ENCODE measurements at places on chromosomes 2 and 18. TPM values are rescaled to one million over a fixed set of nuclear protein-coding genes. Genes with fewer than 3 reads are reported as not detected.

DNA sequence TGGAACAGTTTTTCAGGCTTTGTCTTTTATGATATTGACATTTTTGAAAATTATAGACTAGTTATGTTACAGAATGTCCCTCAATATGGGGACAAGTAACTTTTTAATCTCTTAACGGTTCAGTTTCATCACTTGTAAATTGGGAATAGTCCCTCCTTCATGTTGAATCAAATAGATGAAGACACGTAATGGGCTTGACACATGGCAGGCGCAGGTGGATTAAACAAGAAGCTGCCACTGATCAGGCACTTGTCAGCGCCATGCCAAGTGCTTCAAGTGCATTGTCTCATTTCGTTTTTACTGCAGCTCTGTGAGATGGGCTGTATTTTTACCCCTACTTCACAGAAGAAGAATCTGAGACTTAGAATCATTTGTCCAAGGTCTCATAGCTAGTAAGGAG lies 9.5 kb upstream of the SMAD4 start:
- H3K27ac ChIP-seq: no peak overlapping the region
- H3K27me3 ChIP-seq: no peaks in the 10 kb centered on the region
- H3K36me3 ChIP-seq: peaks cover 14% of the 10 kb centered on the region
- H3K4me3 ChIP-seq: no peak overlapping the region

GRCh38 chr2:9693196-9693491 lies 62.3 kb upstream of the YWHAQ start:
- peaks cover 9% of the 10 kb centered on the region for H3K27me3 ChIP-seq
- peaks cover 12% of the 10 kb centered on the region for H3K4me1 ChIP-seq
- DNase-seq: no peak
- H3K36me3 ChIP-seq: no peaks in the 10 kb centered on the region
- no peak overlapping the region for H3K4me3 ChIP-seq

DNA sequence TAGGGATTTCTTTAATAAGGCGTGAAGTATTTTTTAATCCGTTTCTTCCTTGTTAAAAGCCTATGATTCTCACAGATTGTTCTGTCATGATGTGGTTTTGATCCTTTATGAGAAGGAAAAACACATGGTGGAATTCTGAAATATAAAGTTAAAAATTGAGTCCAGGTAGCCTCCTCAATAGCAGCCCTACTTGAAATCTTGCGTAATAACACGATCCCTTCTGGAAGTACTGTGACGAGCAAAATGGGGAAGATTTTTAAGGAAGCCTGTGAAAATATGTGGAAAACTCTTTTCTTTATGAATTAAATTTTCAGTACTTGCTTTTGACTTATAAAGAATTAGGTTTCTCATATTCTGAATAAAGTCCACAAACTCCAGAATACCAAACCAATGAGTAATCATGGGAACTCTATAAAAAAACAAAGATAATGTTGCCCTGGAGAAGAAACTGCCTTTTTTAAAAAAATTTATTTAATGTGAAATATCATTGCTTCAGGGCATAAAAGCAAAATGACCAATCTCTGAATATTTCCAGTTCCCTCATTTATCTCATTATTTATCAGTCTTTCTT lies 476.4 kb upstream of the ZEB2 start:
- H3K27me3 ChIP-seq: peaks cover under 1% of the 10 kb centered on the region
- H3K27ac ChIP-seq: no peak overlapping the region
- H3K4me1 ChIP-seq: no peaks in the 10 kb centered on the region
- no peak overlapping the region for H3K4me3 ChIP-seq

DNA sequence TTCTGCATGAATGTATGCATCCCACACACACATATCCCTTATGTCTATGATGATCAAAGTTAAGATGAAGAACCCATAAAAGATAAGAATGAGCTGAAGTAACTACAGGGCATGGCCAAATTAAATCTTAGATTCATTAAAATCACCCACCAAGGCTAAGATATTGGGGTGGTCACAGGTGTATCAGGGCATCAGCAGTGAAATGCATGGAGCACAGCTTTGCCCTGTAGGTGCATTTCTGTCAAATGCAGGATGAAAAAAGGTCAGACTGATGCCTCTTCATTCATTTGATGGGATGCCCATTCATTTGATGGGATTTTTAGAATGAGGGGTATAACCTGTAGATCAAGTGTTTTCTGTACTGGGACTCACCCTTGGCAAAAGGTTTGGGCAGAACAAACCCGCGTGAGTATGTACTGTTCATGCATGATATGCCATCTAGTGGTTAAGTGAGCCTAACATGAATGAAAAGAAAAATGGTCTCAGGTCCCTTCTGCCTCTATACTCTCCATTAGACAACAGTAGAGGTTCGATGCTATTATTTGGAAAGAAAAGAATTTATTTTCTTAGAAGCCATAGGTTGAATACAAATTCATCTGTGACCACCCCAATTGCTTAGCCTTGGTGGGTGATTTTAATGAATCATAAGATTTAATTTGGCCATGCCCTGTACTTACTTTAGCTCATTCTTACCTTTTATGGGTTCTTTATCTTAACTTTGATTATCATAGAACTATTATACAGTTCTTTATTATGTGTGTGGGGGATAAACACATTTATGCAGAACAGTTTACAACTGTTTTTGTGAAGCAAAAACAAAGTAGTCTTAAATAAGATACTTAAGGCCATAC lies 43.2 kb upstream of the NOSTRIN start:
- H3K36me3 ChIP-seq: peaks cover 5% of the 10 kb centered on the region
- H3K27ac ChIP-seq: no peak overlapping the region
- peaks cover 11% of the 10 kb centered on the region for H3K4me1 ChIP-seq
- no peaks in the 10 kb centered on the region for H3K27me3 ChIP-seq
- no peak for DNase-seq

DNA sequence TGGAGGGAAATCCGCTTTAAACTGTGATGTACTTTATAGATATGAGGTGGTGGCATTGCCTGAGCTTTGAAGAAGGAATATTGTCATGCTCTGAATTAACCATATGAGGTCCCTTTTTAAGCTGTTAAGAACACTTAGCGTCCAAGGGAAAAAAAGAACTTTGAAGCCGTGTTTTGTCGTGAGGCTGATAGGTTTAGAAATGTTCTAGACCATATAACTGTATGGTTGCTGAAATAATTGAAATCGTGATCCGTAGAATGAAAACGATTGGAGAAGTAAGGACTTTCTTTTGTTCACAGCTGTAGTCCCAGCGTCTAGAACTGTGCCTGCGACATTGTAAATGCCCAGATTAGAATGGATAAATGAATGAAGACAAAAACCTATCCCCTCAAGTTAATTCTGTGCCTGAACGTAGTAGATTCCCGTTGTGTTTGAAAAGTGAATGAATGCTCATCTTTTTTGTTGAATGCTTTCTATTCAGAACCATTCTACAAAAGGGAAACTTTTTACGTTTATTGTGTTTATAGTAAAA lies 1.5 kb downstream of the SMCHD1 start:
- peaks cover 30% of the 10 kb centered on the region for H3K36me3 ChIP-seq
- H3K27ac ChIP-seq: peak overlapping the region; percentile 94
- no peak for DNase-seq
- H3K27me3 ChIP-seq: no peaks in the 10 kb centered on the region

DNA sequence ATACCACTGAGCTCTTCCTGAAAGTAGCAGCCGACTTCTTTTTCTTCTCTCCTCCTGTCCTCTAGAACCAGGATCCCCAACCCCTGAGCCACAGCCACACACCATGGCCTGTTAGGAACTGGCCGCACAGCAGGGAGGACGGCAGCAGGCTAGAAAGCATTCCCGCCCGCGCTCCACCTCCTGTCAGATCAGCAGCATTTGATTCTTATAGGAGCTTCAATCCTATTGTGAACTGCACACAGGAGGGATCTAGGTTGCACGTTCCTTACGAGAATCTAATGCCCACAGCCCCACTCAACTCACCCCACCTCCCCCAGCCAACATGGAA lies 179.1 kb upstream of the SH3BP4 start:
- H3K36me3 ChIP-seq: no peaks in the 10 kb centered on the region
- H3K4me1 ChIP-seq: peaks cover 7% of the 10 kb centered on the region
- H3K4me3 ChIP-seq: no peak overlapping the region
- H3K27ac ChIP-seq: no peak overlapping the region

DNA sequence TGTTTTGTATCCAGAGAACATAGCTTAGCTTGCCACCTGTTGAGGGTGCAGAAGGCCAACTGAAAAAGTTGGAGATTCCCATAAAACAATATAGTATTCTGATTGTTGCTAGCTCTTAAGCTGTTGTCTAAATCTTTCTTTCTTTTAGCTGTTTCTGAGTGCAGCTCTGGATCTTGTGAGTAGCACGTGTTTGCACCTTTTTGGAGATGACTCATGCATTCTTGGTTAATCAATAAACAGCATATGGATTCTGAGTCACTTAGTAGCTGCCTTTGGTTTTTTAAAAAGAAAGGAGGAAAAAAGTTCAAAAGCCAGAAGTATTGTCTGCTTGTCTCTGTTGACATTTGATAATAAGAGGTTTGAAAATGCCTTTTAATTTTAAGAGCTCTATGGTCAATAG lies 483.0 kb upstream of the FSIP2 start:
- H3K27me3 ChIP-seq: no peaks in the 10 kb centered on the region
- no peaks in the 10 kb centered on the region for H3K36me3 ChIP-seq
- H3K27ac ChIP-seq: no peak overlapping the region

DNA sequence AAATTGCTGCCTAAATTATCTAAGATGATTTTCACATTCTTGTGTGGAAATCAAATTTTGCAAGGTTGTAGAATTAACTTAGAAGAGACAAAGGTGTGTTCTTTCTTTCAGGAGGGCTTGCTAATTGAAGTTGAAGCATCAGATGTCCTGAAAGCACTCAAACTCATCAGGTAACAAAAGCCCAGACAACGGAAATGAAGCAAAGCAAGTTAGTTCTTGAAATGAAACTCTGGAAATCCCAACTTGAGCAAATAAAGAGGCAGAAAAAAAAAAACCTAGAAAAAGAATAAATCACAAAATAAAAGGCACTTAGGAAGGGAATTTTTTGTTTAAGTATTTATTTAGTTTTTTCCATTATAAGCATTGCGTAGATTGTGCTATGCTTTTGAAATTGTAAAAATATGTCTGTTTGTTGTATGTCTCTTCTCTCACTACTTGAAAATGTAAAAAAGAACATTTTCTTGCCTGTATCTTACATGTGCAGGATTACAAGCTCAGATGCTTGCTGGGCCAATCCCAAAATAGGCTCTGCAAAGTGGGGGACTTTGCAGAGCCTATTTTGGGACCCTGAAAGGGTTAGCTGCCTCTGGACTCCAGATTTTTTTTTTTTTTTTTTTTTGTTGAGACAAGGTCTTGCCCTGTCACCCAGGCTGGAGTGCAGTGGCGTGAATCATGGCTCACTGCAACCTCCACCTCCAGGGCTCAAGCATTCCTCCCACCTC lies 46.7 kb downstream of the FAM161A start:
- no peaks in the 10 kb centered on the region for H3K36me3 ChIP-seq
- DNase-seq: no peak
- no peak overlapping the region for H3K27ac ChIP-seq
- no peaks in the 10 kb centered on the region for H3K4me1 ChIP-seq

GRCh38 chr2:127064642-127065250 lies 42.2 kb downstream of the BIN1 start:
- no peaks in the 10 kb centered on the region for H3K27me3 ChIP-seq
- DNase-seq: no peak
- peaks cover 7% of the 10 kb centered on the region for H3K4me1 ChIP-seq
- peaks cover 14% of the 10 kb centered on the region for H3K36me3 ChIP-seq

DNA sequence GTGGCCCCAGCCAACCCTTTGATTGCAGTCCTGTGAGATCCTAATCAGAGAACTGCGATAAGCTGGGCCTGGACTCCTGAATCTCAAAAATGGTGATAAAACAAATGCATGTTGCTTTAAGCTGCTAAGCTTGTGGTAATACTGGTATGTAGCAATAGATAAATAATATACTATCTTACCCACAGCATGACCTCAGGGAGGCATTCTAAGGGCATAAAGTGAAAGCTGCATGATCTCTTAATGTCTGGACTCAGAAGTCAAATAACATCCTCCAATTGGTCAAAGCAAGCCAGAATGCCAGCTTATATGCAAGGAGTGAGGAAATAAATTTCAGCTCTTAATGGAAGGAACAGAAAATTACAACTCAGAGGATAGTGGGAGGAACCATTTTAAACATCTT lies 246.1 kb downstream of the FSIP2 start:
- no peak overlapping the region for H3K4me3 ChIP-seq
- H3K36me3 ChIP-seq: no peaks in the 10 kb centered on the region
- no peak for DNase-seq
- H3K4me1 ChIP-seq: no peaks in the 10 kb centered on the region

The FARP2 gene
- total RNA-seq: 18.3 TPM

The TXNL1 gene
- 50.6 TPM for total RNA-seq

The THSD7B gene
- total RNA-seq: not detected

The QPCT gene
- 1.1 TPM for total RNA-seq

The ARHGAP25 gene
- 109 TPM for total RNA-seq

The CGREF1 gene
- 1.6 TPM for total RNA-seq

The PROM2 gene
- total RNA-seq: 1.0 TPM

The BOK gene
- not detected for total RNA-seq

The CRYGC gene
- total RNA-seq: not detected

The MFSD2B gene
- total RNA-seq: not detected

The RNU2-63P gene
- 21.5 TPM for total RNA-seq

The EPB41L5 gene
- total RNA-seq: 6.7 TPM

Data from activated naive CD8-positive, alpha-beta T cell treated with anti-CD3 and anti-CD28 coated beads, Interleukin-2, amount 10 ng/mL, durations not matched to agents 7 days and 5 days (primary cell).